A549 treated with AZD2906 at 1 μM for 4 hours (cell line): ENCODE measurements at places on chromosomes 1 and 21. TPM values are rescaled to one million over a fixed set of nuclear protein-coding genes. Genes with fewer than 3 reads are reported as not detected.

Gene LCE2A
- not detected in 5 replicates for total RNA-seq

Gene KIRREL1
- 17.1 to 24.3 TPM (median 21.0 TPM) in 5 replicates for total RNA-seq

Gene ASH1L
- total RNA-seq = 8.5 to 11.5 TPM (median 9.8 TPM) in 5 replicates

Gene CD1E
- not detected in 5 replicates for total RNA-seq

Gene LORICRIN
- 0.06 TPM in 1 of 5 replicates, not detected in the others for total RNA-seq

Gene KRTAP11-1
- total RNA-seq = not detected in 5 replicates
